ENCODE measurements at places on chromosomes 6 and 20.

DNA sequence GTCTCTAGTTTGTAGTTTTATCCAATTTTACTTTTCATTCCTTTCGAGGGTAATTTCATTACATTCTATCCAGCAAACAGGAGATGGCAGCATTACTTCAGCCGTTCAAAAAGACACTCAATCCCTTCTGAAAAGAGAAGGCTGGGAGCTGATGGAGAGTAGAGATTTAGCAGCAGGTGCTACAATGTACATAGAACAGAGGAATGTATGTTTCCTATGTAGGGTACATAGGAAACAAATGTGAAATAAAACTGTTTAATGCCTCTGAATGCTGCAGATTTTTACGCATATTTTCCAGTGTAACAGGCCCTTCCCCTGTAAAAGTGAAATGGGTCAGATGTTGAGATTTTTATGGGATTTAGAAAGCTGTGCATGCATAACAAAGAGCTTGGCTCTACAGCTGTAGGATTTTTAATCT is 16.0 kb downstream of the RPS12 start:
- no peak for DNase-seq

DNA sequence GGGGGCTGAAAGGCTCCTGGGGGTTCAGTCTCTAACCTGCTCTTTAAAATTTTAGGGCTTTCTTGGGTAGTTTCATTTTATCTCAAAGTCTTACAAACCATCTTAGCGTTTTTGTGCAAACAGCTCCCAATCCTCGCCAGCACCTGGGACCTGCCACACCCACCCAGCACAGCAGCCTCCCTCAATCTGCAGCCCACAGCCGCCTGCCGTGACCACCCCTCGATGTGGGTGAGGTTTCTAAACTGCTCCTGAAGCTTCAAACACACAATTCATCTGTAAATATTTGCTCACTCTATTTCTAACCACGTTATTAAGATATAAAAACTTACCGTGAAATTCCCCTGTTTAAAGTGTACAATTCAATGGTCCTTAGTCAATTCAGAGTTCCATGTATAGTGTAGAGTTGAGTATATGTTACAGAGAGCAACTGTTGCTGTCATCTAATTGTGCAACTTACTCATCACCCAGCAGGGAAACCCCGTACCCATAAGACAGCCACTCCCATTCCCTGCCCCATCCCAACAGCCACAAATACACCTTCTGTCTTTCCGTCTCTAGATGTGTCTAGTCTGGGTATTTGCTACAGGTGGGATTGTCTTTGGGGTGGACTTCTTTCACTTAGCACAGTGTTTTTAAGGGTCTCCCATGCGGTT is 381.0 kb downstream of the TAF4 start:
- DNase-seq = no peak

- DNase-seq = no peak
These were observed 19.8 kb upstream of the GJA10 start for GRCh38 chr6:89874438-89874837.

DNA sequence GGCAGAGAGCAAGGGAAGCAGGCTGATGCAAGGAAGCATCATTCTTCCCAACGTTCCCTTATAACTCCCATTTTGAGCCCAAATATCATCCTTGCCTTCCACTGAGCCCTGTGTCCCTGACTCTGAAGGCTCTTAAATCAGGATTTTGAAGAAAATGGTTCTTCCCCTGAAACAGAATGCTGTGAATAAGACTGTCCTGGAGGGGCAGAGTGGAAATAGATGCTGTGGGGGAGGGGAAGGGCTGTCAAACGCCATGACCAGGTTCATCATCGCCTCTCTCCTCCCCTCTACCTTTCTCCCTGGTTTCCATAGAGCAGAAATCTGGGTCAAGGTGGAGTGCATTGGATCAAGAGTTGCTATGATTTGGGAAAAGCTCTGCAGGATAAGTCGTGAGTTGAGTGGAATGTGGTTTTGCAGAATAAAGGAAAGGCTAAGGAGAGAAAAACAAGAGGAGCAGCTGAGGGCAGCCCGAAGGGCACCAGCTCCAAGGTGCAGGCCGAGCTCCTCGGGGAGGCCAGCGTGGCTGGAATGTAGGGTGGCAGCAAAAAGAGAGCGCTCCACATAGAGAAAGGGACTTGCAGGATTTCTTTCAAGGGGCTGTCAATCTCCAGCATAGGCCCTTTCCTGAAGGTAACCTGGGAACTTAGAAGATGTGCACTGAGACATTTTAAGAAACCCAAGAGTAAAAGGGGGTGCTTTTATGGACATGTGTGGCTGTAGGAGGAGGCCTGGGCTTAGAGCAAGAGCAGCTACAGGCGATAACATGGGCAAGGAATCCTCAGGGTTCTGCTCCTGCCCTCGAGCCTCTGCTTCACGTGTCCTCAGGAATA is 120.8 kb upstream of the CDYL start:
- DNase-seq = no peak
